ENCODE measurements at places on chromosomes 3 and 15. TPM values are rescaled to one million over a fixed set of nuclear protein-coding genes. Genes with fewer than 3 reads are reported as not detected.

GRCh38 chr3:129651435-129652202, 45.1 kb upstream of the PLXND1 start:
- DNase-seq, result peak; percentile 80

- no peak for DNase-seq
These were observed 37.9 kb downstream of the CRYGS start for GRCh38 chr3:186506191-186506739.

GRCh38 chr3:182633186-182633585, 160.1 kb upstream of the ATP11B start:
- DNase-seq, result no peak

DNA sequence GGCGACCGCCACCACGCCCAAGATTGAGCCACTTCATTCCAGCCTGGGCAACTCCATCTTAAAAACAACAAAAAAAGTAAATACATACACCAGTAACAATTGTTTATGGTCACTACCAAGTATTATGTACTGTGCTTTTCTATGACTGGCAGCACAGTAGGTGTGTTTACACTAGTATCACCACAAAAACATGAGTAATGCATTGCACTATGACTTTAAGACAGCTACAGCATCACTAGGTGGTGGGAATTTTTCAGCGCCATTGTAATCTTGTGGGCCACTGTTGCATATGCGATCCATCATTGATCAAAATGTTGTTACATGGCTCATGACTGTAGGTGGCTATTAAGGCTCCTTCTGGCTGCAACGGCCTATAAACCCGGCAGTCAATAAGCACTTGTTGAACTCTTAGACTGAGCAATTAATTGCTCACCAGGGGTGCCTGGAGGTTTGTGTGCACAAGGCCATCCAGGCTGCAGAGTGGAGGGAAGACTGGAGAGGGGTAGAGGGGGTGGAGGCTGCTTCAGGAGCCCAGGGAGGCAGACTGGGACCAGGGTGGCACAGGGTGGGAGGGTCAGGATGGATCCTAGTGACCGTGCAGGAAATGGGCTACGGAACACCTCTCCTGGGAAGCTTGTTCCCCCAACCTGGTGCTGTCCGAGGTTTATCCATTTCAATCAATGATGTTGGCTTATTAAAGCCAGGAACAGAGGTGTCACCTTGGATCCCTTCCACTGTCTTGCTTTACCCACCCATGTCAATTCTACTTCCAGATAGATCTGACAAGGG, 17.9 kb upstream of the COPG1 start:
- DNase-seq, result no peak

DNA sequence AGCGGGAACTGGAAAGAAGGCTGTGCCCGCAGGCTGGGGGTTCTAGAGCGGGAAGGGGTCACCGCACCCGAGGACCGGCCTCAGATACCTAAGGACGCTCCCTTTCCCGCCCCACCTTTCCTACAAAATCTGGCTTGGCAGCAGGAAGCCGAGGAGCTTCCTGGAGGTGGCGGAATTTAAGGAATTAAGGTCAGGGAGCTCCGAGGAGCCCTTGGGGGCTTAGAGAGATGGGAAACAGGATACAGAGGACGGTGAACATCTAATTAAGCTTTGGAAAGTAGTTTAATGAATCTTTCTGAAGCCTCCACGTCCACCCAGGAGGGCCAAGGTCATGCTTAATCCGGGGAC, 507 bp upstream of the AP3B2 start:
- DNase-seq, result no peak

DNA sequence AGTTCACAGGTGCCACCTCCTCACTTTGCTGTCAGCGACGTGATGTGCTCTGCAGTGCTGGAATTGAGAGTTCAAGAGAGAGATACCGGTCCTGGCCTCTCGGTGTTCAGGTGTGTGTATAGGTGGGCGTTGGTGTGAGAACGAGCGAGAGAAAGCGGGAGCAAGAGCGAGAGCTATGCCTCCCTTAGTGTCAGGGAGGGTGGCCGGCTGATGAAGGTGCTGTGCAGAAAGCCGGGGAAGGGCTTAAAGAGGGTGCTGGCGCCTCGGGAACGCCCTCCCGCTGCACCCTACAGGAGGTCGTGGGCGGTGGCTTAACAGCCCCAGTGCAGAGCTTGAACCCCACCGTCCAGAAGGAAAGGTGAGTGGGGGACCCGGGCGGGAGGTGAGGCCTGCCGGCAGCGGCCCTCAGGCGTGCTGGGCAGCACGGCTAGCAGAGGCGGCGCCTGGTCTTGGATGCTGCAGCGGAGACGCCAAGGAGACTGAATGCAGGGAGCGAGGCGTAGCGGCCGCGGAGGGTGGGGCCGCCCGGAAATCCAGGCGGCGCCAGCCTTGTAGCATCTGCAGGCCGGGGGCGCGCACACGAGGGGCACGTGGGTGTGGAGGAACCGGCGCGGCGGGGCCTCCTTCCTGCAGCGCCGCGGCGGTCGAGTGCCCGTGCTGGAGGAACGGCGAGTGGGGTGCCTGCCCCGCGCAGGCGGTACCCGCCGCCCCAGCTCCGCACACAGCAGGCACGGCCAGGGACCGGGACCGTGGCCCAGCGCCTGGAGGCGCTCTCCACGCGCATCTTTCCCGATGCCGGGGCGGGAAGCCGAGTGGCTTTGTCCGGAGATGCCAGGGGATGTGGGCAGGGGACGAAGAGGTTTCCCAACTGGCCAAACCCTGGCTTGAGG, 246.8 kb upstream of the TOPAZ1 start:
- DNase-seq, result peak; percentile 35

- no peak for DNase-seq
These were observed 310.8 kb downstream of the GABRB3 start for GRCh38 chr15:26461847-26462608.

DNA sequence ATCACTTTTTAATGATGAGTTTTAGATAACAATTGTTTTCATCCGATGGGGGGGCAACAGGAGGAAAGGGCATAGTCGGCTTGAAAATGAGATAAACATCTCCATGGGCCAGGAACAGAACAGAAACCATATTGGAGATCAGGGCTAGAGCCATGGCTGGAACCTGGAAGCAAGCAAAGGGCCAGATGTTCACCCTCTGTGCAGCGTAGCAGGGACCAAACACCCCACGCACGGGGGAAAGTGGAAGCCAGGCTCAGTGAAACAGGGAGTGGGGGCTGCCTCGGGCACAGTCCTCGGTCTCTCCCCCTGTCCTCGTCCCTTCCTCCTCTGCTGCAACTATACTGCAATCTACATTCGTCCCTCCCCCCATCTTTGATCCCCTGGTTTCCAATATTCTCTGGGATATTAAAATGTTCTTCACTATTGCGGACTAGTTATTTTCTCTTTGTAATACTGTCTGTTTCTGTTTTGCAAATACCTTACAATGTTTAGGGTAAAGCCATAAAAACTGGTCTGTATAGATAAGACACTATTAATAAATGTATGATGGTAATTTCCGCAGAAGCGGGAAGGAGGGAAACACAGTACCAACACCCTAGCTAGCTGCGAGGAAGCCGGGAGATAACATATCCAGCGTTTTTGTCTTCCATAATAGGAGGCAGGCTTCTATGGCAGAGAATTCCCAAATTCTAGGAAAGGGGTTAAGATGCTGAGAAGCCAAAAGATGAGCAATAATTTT, 121.5 kb downstream of the XXYLT1 start:
- no peak for DNase-seq

DNA sequence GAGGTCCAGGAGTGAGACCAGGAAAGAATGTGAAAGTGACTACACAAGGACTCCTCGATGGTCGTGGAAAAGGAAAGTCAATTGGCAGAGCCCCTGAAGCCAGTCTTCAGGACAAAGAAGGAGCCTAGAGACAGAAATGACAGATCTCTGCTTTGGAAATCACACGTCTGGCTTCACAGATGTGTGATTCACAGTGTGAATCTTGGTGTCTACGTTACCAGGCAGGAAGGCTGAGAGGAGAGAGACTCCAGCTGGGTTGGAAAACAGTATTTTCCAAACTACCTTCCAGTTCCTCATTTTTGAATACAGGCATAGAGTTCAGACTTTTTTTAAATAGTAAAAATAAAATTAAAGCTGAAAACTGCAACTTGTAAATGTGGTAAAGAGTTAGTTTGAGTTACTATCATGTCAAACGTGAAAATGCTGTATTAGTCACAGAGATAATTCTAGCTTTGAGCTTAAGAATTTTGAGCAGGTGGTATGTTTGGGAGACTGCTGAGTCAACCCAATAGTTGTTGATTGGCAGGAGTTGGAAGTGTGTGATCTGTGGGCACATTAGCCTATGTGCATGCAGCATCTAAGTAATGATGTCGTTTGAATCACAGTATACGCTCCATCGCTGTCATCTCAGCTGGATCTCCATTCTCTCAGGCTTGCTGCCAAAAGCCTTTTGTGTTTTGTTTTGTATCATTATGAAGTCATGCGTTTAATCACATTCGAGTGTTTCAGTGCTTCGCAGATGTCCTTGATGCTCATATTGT, 6.0 kb downstream of the CCR2 start:
- DNase-seq, result peak; percentile 15

- DNase-seq, result no peak
These were observed 12.8 kb upstream of the SHC4 start for GRCh38 chr15:48976444-48977088.

DNA sequence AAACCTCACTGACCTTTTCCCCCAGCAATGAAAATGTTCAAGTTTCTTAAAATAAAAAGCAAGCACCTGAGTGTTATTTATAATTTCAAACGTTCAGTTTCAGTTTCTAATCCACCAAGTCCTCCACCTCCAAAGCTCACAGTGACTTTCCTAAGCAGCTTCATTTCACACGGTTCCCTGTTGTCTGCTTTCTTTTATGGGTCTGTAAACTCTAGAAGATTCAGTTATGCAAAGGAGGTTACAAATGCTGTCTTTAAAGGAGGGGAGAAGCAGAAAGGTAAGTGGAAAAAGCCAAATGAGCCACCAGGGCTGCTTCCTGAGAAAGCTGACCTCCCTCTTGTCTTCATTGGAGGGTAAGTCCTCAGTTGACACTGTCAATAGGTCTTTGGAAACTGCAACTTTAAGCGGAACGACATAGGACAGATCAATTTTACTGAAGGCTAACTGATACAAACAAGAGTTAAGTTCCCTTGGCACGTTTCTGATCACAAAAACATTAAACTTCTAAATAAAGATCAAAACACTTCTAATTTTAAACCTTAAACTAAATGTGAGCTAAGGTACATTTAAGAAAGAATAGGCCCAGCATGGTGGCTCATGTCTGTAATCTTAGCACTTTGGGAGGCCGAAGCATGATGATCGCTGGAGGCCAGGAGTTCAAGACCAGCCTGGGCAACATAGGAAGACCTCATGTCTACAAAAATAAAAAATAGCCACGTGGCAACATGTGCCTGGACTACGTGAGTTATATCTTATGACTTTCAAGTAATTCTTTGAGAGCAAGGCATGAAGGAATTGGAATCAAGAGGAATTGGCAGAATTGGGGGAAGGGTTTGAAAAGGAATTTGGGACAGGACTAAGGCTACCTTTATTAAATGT, 151.9 kb upstream of the UBE2E1 start:
- no peak for DNase-seq

The MORC1 gene
- not detected for total RNA-seq

The FAM131A gene
- 19.1 TPM for total RNA-seq

The ERC2 gene
- total RNA-seq, result 0.09 TPM

The ADAMTS7 gene
- 7.5 TPM for total RNA-seq

All from fibroblast of the aortic adventitia (primary cell).